ENCODE measurements at places on chromosomes 2 and 18.

DNA sequence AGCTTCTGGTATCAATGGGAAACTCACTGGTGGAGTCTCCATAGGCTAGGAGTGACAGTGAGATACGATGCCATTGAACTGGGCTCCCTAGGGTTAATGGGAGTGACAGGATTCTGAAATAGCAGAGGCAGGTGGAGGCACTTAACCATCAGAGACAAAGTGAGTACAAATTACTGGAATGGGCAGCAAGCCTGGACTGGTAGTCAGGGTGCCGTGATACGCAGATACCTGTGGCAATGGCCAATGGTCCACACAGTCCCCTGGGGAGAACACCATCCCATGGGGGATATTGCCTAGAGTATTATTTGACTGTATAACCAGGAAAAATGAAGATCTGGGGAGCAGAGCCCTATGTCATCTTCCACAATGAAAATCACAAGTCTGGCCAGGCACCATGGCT is 17.3 kb downstream of the CHCHD5 start:
- no peak for DNase-seq

DNA sequence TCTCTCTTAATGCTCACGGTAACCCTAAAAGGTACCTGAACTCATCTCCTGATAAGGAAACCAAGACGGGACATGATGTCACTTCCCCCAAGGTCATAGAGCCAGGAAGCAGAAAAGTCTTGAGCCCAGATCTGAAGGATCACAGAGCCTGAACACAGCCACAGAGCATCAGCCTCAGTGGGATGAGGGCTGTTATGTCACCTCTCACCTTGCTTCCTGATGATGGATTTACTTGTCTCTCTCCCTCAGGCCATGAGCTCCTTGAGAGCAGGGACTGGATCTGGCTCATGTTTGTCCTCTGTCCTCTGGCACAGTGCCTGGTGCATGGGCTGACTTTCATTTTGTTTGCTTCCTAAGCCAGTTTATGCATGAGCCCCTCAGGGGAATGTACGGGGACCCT is 54.2 kb downstream of the SERTAD2 start:
- DNase-seq, result no peak

GRCh38 chr2:67876176-67876575 is 186.6 kb downstream of the C1D start:
- no peak for DNase-seq

DNA sequence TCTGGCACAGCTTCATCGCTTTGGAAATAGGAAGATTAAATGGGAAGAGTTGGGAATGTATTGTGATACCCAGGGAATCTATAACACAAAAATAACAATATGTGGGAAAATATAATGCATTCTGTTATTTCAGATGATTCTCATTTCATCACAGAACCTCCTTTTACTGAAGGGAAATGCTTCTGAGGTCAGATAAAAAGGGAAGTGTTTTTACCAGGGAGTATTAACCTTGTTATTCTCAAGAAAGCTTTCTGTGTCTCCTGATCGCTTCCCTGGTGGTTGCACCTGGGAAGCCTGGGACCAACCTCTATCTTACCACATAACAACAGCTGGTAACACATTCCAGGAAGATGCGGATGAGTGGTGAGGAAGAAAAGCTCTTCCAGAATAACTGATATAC is 47.2 kb downstream of the SCG2 start:
- DNase-seq, result no peak

GRCh38 chr2:3814706-3815245 is 111.4 kb downstream of the DCDC2C start:
- no peak for DNase-seq

- DNase-seq, result no peak
Measured at GRCh38 chr2:120787822-120788700, 52.4 kb downstream of the GLI2 start.

DNA sequence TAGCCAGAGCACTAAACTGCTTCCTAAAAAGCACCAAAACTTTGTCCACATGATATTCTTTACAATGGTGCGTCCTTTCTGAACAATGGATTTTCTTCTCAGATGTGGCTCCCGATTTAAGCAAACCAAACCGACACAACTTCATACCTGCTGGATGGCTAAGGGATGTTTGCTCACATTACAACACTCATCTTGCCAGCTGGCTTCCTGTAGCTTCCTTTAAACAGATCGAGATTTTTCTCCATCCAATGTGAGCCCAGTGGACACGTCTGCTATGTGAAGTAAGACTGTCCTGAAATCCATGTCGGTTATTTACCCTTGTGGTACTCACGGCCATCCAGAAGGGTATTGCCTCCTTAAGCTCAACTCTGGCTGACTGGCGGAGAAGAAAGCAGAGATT is 126.5 kb downstream of the MAPK4 start:
- DNase-seq, result no peak

DNA sequence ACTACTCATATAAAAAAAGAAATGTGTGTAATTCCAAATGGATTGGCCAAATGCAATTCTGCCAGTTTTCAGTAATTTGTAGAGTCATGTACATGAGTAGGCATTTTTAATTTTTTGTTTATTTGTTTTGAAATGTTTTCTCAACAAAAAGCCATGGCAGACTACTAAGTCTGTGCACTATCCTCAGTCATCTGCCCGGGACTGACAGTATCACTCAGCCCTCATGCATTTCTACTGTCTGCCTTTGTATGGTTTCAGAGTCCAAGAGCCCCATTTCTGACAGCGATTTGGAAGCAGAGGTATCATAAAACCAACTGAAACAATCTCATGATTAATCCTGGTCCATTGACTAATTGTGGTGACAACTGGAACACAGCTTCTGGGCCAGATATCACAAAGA is 109.9 kb upstream of the NYAP2 start:
- no peak for DNase-seq

DNA sequence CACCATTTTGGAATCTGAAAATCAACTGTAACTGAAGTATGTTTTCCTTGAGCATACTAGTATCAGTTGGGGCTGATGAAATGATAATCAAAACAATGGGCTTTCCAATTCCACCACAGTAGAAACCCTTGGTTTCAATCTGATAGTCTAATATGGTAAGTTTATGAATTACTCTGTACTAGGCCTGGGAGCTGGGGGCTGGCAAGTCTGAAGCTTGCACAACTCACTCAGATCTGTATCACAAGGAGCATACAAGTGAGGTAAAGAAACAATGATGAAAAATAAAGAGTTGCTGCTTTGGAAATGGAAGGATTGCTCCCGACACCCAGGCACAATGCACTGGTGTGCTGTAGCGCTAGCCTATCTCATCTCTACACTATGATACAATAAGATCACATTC is 19.4 kb downstream of the ZEB2 start:
- no peak for DNase-seq

DNA sequence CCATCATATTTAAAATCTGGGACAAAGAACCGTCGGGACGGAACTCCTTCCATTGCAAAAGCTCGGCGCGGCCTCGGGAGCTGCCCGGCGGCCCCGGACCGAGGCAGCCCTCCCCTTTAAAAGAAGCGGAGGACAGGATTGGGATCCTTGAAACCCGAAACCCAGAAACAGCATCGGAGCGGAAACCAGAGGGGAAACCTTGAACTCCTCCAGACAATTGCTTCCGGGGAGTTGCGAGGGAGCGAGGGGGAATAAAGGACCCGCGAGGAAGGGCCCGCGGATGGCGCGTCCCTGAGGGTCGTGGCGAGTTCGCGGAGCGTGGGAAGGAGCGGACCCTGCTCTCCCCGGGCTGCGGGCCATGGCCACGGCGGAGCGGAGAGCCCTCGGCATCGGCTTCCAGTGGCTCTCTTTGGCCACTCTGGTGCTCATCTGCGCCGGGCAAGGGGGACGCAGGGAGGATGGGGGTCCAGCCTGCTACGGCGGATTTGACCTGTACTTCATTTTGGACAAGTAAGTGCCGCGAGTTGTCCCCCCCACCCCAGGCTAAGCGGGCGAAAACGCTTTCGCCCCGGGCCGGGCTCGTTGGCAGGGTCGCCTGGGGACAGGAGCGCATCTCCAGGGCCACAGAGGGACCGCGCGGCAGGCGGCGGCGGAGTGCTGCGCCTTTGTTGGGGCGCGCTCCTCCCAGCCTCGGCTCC is at the start of gene ANTXR1:
TSS of gene ANTXR1 (plus strand) at position 38 of the 698 bp plus-strand sequence. CDS start at position 359, 321 bp downstream.
- DNase-seq, result peak; percentile 81

GRCh38 chr18:28607991-28608390 is 431.1 kb upstream of the CDH2 start:
- DNase-seq, result no peak

- DNase-seq, result no peak
Measured at GRCh38 chr2:186605041-186605440, 15.2 kb downstream of the ITGAV start.

DNA sequence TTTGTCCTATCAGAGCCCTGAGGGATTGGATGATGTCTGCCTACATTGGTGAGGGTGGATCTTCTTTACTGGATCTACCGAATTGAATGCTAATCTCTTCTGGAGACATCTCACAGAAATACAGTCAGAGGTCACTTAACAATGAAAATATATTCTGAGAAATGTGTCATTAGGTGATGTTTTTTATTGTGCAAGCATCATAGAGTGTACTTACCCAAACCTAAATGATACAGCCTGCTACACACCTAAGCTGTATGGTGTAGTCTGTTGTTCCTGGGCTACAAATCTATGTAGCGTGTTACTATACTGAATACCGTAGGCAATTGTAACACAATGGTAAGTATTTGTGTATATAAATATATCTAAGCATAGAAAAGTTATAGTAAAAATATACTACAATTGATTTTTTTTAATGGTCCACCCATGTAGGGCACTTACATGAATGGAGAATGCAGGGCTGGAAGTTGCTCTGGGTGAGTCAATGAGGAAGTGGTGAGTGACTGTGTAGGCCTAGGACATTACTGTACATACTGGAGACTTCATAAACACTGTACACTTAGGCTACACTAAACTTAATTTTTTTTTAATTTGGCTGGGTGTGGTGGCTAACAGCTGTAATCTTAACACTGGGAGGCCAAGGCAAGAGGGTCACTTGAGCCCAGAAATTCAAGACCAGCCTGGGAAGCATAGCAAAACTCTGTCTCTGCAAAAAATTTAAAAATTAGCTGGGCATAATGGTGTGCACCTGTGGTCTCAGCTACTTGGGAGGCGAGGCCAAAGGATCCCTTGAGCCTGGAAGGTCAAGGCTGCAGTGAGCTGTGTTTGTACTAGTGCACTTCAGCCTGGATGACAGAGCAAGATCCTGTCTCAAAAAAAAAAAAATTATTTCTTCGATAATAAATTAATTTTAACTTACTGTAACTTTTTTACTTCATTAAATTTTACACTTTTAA is 226.3 kb upstream of the UBE2E3 start:
- no peak for DNase-seq

DNA sequence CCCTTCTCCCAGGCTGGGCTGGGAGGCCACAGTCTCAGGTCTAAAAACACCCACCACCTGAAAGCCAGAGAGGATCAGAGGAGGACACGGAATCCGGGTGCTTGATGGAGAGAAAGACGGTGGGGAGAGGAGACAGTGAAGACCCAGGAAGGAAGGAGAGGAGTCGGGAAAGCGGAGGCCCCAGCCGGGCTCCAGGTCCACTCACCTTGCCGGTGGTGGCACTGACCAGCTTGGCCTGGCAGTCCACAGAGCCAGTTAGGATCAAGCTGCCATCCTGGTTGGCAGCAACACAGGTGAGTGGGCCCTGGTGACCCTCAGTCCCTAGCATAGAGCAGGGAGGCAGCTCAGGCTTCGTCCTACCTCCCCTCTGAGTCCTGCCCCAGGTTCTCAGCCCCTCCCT is 4.3 kb downstream of the AAMP start:
- no peak for DNase-seq

DNA sequence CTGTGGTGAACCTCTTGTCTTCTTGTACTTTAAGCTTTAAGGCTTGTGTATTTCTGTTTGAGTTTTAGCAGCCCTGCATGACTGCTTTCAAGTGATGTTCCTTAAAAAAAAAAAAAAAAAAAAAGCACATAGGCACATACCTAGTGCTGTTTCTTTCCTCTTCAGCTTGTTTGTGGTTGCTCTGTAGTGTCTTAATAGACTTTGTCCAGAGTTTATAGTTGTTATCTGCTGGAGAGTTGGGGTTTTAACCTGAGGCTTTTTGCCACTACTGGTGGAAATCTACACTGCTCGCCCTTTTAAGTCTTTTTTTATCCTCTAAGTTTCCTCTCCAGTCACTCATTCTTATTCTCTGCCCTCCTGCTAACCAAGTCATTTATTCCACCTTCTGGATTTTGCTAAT is 34.5 kb downstream of the AGFG1 start:
- no peak for DNase-seq

DNA sequence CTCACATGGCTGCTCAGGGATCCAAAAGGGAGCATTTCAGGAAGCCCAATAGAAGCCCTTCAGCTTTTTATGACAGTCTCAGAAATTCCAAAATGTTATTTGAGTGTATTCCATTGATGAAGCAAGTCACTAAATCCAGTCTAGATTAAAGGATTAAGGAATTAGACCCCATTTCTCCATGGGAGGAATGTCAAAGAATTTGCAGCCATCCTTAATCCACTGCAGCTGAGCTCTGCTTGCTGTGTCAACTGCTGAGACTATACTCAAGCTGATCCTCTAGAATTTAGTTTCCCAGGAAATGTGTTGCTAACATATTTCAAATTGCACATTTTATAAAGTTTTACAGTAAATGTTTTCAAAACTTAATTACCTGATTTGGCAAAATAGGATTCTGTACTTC is 28.4 kb upstream of the C2orf69 start:
- DNase-seq, result no peak

DNA sequence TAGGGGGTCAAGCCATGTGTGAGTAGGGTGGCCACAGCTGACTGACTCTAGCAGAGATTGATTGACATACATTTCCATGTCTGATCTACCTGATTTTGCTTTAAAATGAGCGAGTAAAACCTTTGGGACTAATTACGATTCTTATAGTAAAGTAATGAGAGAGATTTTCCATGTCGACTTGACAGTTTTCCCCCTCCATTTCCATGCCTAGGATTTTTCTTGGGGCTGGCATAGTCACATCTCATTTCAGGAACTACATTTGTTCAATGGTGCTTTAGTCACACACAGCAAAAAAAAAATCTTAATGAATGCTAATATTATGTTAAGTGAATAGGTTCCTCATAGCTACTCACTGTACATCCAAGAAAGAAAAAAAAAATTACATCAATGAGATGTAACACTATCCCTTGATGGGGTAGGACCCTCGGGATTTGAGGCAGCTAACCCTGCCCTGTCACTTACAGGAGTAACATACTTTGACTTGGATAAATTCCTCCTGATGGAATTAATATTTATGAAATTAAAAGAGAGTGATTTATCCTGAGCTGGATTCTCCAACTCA is 690.9 kb downstream of the TDRD15 start:
- no peak for DNase-seq

GRCh38 chr2:215435280-215435869 is 493 bp downstream of the FN1 start:
- no peak for DNase-seq

- DNase-seq, result no peak
Measured at GRCh38 chr2:137173463-137173862, 408.1 kb downstream of the THSD7B start.

DNA sequence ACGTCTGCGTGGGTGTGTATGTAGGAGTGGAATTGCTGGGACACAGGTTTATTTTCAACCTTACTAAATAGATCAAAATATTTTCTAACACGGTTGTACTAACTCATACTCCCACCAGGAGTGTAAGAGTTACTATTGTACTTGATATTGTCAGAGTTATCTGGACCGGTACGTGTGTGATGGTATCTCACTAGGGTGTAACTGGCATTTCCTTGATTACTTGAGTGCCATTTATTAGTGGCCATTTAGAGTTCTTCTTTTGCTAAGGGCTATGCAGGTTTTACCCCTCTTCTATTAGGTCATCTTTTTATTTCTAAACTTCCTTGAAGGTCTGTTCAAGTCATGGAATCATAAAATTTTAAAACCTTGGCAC is 33.5 kb downstream of the CENPO start:
- DNase-seq, result no peak

- DNase-seq, result no peak
Measured at GRCh38 chr2:42314892-42315468, 46.0 kb downstream of the COX7A2L start.

- DNase-seq, result no peak
Measured at GRCh38 chr18:34794348-34794747, 84.2 kb downstream of the DTNA start.
